ENCODE measurements at places on chromosomes 12 and 14.

GRCh38 chr12:63068857-63069442, 82.1 kb downstream of the AVPR1A start:
- no peak for DNase-seq

DNA sequence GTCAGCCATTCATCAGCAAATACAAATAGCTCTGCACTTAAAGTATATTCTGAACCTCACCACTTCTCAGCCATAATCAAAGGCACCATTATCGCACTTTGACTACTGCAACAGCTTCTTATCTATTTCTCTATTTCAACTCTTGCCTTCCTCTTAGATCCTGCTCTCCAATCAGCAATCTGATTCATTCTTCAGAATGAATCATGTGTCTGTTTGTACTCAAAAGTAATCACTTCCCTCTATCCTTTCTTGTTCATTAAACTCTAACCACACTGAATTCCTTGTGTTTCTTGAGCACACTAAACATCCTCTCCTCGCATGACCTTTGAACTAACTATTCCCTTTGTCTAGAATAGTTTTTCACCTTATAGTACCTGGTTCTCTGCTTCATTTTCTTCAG, 12.8 kb upstream of the OR4E1 start:
- no peak for DNase-seq

GRCh38 chr12:75476071-75476470, 4.5 kb upstream of the GLIPR1 start:
- no peak for DNase-seq

- no peak for DNase-seq
Observed at GRCh38 chr14:85342858-85343607, 186.9 kb upstream of the FLRT2 start.

GRCh38 chr12:11040162-11040561, 9.0 kb upstream of the TAS2R31 start:
- DNase-seq: no peak

DNA sequence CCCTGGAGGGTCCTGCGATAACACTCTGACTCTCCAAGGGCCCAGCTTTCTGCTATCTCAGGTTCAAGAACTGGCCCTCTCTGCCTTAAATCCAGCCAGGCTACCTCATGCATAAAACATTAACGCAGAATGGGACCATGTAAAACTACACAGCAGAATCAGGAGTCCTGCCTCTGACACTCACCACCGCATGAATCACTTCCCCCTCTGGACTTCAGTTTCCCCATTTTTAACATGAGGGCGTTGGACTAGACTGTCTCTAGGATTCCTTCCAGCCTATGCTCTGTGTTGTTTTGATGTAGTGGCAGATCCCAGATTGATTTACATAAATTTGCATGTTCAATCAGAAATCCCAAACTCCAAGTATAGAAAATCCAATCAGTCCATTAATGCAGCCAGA, 3.3 kb downstream of the NCKAP5L start:
- no peak for DNase-seq

DNA sequence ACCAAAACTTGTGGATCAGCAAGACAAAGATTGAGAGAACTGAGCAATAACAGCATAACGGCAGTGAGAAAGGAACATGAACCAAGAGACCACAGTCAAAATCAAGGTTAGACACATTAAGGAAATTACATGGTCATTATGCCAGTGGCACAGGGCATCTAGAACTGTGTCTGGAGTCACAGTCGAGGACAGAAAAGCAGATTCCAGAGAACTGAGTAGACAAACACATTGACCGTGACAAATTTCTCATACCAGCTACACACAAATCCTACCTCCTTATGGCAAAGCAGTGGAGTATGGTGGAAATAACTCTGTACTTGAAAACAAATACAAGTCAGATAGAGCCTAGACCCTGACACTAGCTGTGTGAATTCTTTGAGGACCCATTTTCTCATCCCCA, 367.3 kb downstream of the DUSP6 start:
- no peak for DNase-seq

GRCh38 chr12:106118-106591, 39.6 kb downstream of the IQSEC3 start:
- DNase-seq: no peak

- no peak for DNase-seq
Observed at GRCh38 chr12:25819691-25820090, 138.8 kb upstream of the RASSF8 start.

DNA sequence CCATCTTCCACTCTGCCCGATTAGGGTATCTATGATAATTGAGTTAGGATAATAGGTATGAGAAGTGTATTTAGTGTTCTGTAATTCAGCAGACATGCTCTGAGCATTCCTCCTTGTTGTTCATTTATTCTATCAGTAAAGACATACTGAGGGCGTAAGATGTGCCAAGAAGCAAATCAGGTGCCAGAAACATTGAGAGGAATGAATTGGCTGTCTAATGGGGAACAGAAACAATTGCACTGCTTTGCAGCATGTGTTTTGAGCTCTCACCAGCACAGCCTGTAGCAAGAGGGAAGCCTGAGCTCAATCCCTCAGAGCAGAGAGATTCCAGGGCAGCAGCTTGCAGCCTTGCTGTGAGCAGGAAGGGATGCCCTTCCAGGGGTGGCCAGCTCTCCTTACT, 589.3 kb downstream of the BCL11B start:
- no peak for DNase-seq

DNA sequence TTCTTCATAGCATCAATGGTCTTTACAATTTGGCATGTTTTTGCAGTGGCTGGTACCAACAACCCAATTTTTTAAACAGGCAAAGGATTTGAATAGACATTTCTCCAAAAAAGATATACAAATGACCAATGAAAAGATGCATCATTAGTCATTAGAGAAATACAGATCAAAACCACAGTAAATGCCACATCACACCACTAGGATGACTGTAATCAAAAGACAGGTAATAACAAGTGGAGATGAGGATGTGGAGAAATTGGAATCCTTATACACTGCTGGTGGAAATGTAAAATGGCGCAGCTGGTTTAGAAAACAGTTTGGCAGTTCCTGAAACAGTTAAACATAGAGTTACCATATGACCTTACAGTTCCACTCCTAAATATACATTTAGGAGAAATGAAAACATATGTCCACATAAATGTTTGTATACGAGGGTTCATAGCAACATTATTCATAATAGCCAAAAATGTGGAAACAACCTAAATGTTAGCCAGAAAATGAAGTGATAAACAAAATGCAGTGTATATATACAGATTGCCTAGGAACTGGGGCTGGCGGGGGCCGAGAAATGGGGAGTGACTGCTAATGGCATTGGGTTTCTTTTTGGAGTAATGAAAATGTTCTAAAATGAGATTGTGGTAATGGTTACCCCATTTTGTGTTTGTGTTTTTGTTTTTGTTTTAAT, 55.2 kb downstream of the TGFB3 start:
- no peak for DNase-seq

DNA sequence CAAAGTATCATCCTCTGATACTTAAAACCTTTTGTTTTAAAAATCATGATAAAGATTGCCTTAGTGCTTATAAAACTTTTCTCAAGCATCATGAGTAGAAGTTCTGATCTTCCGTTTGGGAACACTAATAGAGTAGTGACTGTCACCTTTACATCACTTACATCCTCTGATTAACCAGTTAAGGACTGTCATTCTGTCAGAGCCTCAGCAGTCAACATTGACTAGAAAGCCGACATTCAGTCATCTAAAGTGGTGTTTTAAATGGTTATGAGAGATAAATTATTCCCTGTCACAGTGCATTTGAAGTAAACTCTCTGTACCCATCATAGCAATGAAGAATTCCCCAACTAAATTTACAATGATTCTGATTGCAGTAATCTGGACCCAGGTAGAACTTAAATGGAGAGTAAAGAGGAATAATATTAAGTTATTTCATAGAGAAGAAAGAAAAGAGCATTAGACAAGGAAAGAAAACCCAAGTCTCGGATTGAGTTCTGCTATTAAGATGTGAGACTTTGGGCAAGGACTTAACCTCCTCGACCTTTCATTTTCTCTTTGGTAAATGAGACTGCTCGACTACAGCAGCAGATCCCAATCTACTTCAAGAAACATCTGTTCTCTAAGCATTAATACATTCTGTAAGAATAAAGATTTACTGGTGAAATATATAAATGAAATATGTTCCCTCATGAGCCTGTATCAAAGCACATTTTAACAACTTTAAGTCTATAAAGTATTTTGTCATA, 563.9 kb upstream of the LMO3 start:
- DNase-seq: no peak

DNA sequence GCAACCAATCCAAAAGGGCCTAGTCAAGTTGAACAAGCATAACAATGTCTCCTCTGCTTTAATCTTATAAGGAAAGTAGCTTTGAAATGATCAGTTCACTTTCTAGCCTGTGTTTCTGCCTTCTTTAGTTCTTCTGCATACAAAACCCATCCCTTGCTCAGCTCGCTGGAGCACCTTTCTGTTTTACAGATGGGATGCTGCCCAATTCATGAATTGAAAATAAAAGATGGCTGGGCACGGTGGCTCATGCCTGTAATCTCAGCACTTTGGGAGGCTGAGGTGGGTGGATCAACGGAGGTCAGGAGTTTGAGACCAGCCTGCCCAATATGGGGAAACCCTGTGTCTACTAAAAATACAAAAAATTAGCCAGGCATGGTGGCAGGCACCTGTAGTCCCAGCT, 4.5 kb upstream of the RFC5 start:
- no peak for DNase-seq

GRCh38 chr14:57326253-57326652, 57.5 kb downstream of the AP5M1 start:
- no peak for DNase-seq

GRCh38 chr12:104304261-104305009, 896 bp downstream of the EID3 start:
- DNase-seq: no peak

DNA sequence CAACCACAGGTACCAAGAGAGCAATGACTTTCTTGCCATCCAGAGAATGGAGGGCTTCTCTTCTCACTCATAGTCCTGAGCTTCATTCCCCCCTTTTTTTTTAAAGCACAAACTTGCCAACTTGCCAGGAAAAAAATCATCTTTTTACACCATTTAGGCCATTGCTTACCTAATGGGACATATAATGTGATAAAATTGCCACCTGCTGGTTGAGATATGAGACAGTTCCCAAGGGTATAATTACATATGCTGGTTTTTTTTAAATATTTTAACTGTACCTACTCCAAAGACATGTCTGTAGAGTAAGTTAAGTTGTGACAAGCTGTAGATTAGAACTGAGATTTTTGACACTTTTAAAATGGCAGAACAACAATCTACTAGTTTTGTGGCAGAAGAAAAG, 519.1 kb upstream of the SEL1L start:
- no peak for DNase-seq

DNA sequence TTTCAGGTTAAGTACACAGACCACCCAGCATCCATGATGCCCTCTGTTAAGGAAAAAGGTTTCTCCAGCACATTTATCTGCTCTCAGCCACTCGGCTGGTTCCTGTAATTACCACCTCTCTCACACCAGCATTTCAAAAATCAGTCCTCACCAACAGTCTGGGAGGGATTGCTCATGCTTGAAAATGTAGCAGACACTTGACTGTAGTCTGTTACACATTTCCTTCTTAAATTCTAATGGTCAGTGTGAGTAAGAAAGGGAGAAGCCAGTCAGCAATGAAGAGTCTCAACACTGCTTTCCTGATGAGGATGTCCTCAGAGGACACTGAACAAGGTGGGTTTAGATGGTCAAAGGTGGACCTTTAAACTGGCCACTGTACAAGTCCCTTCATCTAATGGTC, 6.0 kb downstream of the ZBTB39 start:
- no peak for DNase-seq

GRCh38 chr12:122130150-122130549, 43.9 kb downstream of the IL31 start:
- no peak for DNase-seq

DNA sequence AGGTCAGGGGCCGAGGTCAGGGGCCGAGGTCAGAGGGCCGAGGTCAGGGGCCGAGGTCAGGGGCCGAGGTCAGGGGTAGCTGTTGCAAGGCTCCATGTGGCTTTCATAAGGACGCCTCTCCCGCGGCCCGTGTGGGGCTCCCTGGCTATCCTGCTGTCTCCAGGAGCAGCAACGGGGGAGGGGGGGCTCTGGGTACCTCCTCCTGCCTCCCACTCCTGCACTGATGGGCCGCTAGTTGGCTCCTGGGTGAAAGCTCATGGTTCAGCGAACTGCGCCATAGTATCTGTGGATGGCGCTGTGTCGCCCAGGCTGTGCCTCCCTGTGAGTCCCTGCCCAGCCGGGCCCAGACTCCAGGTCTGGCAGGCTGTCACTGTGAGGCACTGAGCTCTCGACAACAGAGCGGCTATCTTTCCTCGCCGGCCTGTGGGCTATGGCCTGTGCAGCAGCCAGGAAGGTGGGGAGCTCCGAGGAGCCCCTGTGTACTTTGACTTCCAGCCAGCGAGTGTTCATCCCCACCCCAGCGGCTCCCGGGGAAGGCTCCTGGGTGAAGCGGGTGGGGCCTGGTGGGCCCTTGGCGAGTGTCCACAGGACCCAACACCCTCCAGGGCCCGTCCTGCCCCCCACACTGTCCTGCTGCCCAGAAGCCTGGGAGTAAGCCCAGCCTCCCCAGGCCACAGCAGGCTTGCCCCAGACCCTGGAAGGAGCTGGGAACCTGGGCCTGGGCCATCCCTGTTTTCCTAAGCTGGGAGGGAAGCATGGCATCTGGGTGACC, 8.1 kb downstream of the RFLNA start:
- no peak for DNase-seq

GRCh38 chr12:84964048-84964447, 51.4 kb upstream of the SLC6A15 start:
- no peak for DNase-seq

DNA sequence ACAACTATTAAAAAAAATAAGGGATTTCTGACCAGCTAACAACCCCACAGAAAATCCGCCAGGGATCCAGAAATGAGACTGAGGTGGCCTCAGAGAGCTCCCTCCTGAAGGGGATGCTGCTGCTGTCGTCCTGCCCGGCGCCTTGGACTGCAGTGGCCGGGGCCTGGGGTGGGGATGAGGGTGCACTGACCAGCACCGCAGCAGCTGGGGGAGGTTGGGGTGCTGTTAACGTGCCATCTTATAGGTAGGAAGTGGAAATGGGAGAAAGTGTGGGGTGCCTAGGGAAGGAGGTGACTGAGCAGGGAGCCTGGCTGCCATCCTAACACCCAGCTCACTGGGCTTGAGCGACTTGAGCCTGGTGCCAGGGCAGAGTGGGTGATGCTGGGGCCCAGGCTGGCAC, 32.0 kb downstream of the DDX11 start:
- DNase-seq: no peak

GRCh38 chr12:1758376-1758775, 62.0 kb upstream of the LRTM2 start:
- DNase-seq: no peak

DNA sequence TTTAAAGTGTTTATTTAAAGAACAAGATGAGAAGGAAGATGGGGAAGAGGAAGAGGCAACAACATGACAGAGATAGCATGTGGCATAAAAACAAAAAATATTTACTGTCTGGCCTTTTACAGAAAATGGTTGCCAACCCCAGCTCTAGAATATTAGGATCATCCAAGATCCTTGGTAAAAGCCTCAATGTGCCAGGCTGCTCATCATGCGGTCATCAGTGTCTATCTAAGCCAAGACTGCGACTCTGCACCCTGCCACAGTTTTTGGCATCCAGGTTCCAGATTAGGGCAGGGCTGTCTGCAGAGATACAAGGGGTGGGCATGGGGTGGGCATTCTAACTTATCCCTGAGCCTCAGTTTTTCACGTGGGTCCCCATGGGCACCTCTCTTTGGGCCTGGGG, 46.9 kb upstream of the CNTN1 start:
- no peak for DNase-seq

GRCh38 chr12:49952391-49953055, 2.0 kb downstream of the AQP2 start:
- no peak for DNase-seq

All from GOT3 (cell line).